ENCODE measurements at places on chromosomes 12 and 14.

- DNase-seq: no peak
Measured at GRCh38 chr12:110366321-110367142, 37.0 kb downstream of the ANAPC7 start.

DNA sequence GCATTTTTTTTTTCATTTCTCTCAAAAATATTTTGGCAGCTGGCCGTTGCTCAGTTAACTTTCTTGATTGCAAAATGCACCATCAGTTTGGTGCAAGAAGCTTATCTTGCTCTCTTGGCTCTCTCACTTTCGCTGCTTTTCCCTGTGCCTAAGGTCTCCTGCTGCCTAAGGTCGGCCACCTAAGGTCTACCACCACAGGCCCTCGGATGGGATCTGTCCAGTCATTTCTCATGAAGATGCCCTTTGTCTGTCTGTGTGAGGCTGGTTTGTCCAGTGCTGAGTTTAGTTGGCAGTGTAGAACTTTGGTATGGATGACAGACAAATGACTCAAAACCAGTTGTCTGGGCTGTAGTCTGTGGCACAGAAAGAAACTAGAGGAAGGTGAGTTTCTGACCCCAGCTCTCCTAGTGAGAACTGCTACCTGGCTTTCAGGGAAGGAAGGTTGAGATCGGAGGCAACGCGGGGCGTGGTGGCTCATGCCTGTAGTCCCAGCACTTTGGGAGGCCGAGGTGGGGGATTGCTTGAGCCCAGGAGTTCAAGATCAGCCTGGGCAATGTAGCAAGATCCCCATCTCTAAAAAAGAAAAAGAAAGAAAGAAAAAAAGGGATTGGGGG, 2.6 kb downstream of the MLXIP start:
- no peak for DNase-seq

GRCh38 chr12:40011775-40012129, 94.1 kb downstream of the SLC2A13 start:
- no peak for DNase-seq

GRCh38 chr12:31722580-31722979, 6.2 kb downstream of the AMN1 start:
- DNase-seq: no peak

- no peak for DNase-seq
Measured at GRCh38 chr12:65217086-65217485, 47.7 kb downstream of the LEMD3 start.

DNA sequence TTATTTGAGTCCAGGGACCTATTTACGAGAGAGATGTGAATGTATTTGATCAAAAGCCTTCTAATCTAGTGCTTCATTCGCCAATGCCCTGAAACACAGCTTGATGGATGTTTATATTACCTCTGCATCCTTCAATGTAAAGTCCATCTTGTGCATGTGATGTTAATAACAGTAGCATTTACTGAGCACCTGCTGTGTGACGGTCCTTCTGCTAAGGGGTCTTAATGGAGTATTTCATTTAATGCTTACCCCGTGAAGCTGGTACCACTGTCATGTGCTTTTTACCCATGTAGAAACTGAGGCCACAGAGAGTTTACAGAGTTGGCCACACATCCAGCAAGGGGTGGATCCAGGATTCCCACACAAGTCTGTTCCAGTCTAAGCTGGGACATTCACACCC, 237.3 kb downstream of the ADGRD1 start:
- no peak for DNase-seq

- DNase-seq: no peak
Measured at GRCh38 chr14:55333711-55334485, 62.7 kb downstream of the FBXO34 start.

- DNase-seq: no peak
Measured at GRCh38 chr12:14950421-14950820, 11.0 kb downstream of the ARHGDIB start.

GRCh38 chr12:1907652-1908611, 10.5 kb downstream of the CACNA2D4 start:
- DNase-seq: no peak

GRCh38 chr14:59439256-59439965, 25.8 kb downstream of the GPR135 start:
- DNase-seq: no peak

DNA sequence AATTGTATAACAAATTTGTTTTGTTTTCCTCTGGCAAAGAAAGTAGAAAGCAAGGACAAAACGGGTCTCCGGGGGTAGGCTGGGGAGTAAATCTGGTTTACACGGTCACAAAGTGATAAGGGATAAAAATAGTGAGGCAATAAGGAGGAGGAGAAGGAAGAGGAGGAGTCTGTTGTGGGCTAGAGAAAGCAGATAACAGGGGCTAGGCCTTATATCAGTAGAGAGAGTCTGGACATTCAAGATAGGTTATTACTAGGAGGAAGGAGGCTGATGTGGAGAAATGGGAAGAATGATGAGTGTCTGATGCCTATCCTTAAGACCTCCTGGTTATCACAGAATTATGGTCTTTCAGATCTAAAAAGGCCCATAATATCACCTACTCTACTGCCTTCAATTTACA, 83.2 kb upstream of the SSTR1 start:
- DNase-seq: no peak

DNA sequence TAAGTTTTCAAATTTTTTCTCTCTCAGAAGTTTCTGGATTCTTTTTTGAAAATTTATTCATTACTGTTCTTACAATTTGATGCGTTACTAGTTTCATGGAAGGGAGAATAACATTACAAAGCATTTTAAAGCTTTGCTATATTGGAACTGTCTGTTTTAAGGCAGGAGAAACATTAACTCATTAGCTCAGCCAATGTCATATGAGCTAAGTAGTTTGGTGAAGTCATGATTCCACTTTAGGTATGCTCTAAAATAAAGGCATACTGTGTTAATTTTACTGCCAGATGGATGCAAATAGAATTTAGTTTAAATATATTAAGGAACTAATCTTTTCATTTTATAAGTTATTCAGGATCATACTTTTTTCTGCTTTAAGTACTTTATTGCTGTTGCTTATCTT, 46.0 kb downstream of the ARID2 start:
- DNase-seq: no peak

DNA sequence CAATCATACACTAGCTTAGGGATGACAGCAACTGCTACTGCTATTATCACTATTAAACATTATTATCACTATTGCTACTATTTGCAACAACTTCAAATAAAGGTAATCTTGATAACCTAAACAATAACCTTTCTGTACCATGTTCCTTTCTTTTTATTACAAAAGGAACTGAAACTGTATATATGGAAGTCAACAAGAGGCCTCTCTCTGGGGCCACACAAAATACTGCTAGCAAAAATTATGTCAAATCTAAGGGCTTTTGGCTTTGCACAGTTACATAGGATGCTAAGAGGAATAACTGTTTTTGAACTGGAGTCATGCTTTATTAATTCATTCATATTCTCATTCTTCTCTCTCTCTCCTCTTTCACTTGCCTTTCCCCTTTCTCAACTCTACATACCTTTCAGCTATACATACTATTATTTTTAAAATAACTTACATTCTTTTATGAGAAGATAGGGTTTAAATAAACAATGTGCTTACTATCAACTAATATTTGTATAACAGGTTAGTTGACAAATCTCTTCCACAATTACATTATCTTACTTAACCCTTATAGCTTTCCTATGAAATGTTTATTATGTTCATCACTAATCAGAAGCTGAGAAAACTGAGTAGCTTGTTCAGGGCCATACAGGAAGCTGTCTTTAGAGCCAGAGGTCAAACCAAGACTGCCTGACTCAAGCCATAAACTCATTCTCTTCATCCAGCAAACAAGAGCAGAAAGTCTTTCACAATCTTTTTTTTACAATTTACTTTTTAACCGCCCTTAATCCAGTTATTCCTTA, 25.7 kb downstream of the SPTSSA start:
- DNase-seq: no peak

DNA sequence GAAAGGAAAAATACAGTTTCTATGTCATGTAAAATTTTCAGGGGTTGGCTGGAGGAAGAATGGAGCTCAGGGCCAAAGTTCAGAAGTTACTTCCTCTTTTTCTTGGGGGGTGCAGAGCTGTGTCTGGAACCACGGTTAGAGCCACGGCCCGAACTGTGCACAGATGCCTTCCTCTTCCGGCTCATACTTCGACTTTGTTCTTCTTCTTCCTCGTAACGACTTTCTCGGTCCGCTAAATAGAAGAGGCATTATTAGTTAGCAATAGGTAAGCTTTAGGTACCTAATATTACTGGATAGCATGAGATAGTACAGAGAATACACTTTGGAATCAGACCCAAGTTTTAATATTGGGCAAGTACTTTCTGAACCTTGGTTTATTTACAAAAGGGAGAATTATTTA, 31.2 kb downstream of the SUPT16H start:
- DNase-seq: no peak

DNA sequence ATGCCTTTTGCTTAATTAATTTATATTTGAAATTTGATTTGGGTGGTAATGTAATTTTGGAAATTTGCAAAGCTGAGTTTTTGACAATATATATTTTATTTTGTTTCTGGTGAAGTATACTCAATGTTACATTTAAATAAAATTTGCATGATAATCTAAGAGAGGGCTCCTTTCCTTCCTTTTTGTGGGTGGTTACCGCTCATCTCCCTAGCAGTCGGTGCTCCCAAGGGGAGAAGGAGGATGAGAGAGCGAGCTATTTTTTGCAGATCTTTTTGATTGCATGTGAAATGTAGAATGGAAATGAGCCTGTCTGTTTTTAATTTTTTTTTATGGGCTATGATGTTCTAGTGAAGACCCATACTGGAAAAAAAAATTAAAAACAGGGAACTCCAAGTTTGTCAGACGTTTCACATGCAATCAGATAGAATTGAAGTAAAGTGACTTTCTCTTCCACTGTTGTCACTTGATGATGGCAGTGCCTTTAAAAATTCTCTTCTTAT, 39.8 kb downstream of the MSRB3 start:
- DNase-seq: no peak

DNA sequence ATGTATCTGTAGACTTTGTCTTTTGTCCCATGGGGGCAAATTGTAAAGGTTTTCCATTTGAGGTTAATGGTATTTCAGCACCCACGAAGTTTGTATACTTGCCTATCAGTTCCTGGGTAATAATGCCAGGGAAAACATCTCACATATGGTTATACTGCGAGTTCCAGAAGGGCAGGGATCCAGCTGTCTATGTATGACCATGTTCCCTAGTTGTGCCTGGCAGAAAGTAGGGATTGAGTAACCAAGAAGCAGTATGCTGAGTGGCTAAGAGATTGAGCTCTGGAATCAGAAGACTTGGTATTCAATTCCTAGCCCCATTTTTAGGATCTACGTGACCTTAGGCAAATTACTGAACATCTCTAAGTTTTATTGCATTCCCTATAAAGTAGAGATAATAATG, 173.2 kb upstream of the PWP1 start:
- DNase-seq: no peak

GRCh38 chr12:120131116-120131515, 14.6 kb upstream of the RAB35 start:
- DNase-seq: no peak
